ENCODE measurements at places on chromosomes 13 and 19.

GRCh38 chr13:27772651-27773425 is 19.4 kb upstream of the GSX1 start:
- DNase-seq: no peak

DNA sequence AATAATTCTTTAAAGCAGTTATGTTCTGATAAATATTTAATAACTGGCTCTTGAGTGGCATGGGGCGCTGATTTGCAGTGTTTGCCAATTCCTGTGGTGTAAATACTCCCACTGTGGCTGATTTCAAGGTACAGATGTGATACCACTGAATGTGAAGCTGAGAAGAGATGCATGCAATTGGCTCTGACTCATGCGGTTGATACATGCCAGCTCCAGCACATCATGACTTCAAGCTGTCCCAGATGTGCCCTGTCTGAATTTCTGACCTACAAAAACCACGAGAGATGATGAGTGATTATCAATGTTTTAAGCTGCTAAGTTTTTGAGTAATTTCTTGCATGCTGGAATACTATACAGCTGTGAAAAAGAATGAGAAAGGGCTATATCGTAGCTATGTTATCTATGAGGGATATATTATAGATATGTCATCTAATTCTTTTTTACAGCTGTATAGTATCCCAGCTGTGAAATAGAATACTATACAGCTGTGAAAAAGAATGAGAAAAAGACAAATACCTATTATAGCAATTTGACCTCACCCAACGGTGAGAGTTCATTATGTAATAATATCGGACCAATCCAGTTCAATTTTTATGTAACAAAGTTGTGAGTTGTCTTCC is 7.6 kb upstream of the ACSBG2 start:
- DNase-seq: no peak

- DNase-seq: no peak
Observed at GRCh38 chr19:11423164-11423790, 4.2 kb upstream of the RGL3 start.

DNA sequence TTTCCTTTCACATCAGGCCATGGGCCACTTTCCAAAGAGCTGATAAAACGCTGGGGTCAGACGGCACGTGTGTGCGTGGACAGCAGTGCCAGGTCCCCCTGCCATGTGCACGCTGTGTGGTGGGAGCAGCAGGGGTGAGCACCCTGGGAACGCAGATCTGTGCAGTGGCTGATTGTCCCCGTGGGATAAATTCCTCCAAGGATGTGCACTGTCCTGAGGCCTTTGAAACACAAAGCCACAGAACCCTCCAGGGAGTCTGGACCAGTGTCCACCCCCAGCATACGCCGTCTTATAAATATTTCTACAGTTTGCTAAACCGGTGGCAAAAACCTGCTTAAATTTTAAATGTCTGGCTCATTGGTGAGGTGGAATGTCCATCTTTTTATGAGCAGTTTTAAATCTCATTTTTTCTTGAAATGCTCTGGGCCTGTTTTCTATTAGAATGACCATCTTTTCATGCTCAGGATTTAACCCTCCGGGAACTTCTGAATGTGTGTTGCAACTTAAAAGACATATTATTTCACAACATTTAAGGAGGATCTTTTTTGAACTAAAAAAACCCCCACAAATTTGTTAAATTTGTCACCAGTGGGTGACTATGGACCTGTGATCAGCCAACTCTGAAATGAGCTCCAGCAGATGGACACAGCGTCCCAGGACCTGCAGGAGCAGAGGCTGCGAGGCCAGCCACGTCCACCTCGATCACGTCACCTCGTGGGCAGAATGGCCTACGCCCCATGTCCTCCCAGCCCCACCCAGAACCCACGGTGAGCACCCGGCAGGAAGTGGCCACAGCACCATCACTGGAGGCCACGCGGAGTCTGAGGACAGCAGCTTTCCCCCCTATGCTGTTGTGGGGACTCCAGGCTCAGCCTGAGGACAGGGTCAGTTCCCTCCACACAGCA is 68.6 kb downstream of the RASA3 start:
- DNase-seq: peak; percentile 87

- DNase-seq: no peak
Observed at GRCh38 chr13:84843368-84843767, 955.9 kb downstream of the SLITRK6 start.

GRCh38 chr19:55437410-55437809 is 5.7 kb downstream of the SHISA7 start:
- peak; percentile 60 for DNase-seq

- DNase-seq: no peak
Observed at GRCh38 chr19:15072930-15073647, 8.9 kb upstream of the OR1I1 start.

DNA sequence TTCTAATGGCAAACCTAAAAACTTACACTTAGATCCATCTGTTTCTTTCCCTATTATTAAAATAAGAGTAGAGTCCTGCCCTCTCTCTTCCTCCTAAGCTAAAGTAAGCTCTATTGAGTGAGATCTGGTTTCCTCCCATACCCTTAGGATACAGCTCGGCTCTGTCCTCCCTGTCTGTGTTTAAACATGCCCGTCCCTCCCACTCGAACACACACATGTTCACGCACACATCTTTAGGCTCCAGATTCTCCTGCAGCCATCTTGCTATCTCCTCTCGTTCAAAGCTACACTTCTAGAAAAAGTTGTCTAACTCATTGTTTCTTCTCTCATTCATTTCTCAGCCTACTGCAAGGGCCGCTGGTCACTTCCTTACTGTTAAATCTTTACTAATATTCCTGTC is 15.1 kb upstream of the CEBPG start:
- no peak for DNase-seq

DNA sequence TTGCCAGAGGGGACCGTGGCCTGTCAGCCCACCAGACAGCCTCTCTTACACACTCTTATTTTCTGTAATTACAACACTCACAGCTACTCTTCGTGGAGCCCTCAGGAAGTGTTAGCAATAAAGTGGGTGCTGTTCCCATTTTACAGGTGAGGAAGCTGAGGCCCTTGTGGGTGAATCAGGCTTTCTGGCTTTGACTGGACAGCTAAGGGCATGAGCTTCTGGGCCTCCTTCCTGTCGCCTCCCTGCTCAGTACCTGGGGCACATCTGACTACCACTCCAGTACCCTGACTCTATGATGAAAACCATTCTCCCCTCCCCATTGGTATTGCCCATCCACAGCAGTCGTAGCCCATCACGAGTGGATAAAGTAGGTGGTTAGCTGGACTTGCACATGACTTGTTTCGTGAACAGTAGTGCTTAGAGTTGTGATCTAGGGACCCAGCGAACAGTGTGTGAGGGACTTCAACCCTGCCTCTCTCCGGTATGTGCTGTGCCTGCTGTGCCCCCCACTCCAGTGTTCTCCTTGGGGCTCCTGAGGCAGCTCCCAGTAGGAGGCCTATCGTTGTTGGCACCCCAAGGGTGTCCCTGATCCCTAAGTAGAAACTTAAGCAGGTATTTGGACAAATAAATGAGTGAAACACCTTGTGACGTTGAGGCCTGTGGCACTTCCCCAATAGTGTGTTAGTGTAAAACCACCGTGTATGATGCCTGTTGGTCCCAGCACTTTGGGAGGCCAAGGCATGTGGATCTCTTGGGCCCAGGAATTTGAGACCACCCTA is 38.6 kb downstream of the GATAD2A start:
- no peak for DNase-seq

GRCh38 chr19:5645409-5645808 is 22.5 kb downstream of the SAFB start:
- DNase-seq: no peak

- no peak for DNase-seq
Observed at GRCh38 chr19:52034051-52034728, 6.0 kb upstream of the ZNF614 start.

- DNase-seq: no peak
Observed at GRCh38 chr19:5948752-5949564, 29.0 kb downstream of the RANBP3 start.

DNA sequence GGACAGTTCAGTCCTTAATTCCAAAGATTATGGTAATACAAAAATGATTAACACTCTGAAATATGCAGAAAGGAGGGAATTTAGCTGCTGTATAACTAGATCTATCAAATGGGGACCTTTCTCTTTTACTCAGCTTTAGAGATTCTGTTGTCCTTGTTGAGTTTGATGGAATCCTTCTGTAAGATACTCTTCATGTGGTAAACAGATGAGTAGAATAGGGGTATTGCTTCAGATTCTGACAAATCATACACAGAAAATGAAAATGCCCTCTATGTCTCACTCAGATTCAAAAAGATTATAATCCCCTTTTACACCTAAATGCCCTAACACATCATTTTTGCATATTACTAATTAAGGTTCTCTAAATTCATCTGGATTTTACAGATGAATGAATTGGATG is 50.7 kb downstream of the ARHGAP35 start:
- no peak for DNase-seq

DNA sequence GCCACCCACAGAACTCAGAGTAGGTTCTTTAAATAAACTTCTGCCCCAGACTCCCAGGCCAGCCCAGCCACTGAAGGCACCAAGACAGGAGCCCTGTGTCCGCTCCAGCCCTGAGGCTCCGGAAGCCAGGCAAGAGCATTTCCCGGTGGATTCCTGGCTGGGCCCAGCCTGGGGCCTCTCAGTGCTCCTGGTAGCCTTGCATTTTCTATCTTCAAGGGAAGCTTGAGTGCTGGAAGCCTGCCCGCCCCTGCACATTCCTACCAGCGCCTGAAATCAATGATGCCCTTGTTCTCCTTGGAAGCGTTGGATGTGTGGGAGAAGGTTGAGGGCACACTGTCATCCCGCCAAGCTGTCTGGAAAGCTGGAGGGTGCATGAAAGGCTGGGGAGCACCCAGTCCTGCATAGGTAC is 70.3 kb downstream of the ALOX5AP start:
- no peak for DNase-seq

Data from psoas muscle (tissue), 8 donors.